ENCODE measurements at places on chromosomes 6 and 20.
A peak's percentile ranks its signal among the peaks of the same experiment; 100 is the strongest.

- DNase-seq: no peak
Measured at GRCh38 chr6:82436740-82437139, 73.1 kb downstream of the TPBG start.

- DNase-seq: peak; percentile 31
Measured at GRCh38 chr20:53001498-53002301, 29.5 kb downstream of the TSHZ2 start.

GRCh38 chr6:147390909-147391536, 117.5 kb upstream of the SAMD5 start:
- DNase-seq: no peak

GRCh38 chr6:150025201-150025917, at the start of gene RAET1L:
TSS of gene RAET1L (minus strand) at chr6:150025532. CDS start at chr6:150025471, 61 bp downstream.
- DNase-seq: no peak

DNA sequence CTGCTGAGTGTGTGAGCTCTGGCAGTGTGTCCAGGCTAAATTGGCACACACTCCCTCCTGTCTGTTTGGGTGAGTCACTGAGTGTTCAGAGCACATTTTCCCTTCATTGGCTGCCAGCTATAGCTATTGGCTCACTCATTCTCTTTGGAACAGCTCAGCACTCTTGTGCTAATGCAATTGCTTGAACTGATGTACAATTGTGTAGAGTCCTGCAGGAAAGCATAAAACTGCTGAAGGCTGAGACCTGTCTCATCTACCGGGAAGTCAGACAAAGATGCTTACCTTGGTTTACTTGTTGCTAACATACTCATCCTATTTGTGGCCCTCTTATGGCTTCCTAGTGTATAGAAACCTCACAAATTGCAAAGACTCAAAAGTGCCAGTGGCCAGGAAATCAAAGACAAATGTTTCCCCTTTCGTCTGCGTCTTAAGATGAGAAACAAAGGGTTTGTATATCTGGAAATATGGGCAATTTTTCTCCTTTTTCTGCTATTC, 351.0 kb downstream of the BCKDHB start:
- DNase-seq: no peak

DNA sequence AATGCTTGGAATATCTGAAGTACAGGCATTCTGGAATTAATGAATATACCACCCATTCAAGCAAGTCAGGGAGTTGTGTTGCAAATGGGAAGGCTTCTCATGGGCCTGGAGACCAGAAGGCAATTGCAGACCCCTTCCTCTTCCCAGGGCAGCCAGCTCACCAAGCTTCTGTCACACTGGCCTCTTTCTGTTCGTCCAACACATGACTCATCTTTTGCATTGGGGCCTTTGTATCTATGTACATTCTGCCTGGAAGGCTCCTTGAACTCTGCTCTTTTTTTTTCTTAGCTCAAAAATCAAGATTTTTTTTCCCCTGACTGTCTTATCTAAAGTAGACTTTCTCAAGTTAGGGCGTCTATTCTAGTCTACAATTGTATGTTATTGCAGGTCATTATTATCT, 132.9 kb upstream of the MYLIP start:
- no peak for DNase-seq

DNA sequence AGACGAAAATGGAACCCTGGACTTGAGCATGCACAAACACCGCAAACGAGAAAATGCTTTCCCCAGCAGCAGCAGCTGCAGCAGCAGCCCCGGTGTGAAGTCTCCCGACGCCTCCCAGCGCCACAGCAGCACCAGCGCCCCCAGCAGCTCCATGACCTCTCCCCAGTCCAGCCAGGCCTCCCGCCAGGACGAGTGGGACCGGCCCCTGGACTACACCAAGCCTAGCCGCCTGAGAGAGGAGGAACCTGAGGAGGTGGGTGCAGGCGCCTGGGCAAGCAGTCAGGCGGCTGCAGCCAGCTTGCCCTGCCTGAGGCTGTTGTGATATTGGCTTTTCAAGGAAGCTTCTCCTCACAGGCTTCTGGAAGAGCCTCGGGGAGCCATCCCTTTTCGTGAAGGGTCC, 35.8 kb upstream of the PCMTD2 start:
- no peak for DNase-seq

- DNase-seq: no peak
Measured at GRCh38 chr6:100913400-100914276, 32.5 kb upstream of the ASCC3 start.

DNA sequence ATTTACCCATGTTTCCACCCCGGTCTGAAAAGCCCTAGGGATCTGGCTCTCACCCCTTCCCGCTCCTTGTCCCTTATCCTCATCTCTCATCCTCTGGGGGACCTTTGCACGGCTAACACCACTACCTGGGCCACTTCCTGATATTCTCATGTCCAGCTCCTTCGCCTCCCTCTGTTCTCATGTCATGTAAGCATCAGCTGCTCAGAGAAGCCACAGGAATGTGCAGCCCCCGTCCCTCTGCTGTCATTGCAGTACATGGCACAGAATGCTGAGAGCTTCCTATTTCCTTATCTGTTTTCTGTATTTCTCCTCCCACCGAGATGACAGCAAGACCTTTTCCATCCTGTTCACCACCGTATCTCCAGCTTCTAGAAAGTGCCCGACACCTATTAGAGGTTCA, 102.4 kb downstream of the MTHFD1L start:
- no peak for DNase-seq

DNA sequence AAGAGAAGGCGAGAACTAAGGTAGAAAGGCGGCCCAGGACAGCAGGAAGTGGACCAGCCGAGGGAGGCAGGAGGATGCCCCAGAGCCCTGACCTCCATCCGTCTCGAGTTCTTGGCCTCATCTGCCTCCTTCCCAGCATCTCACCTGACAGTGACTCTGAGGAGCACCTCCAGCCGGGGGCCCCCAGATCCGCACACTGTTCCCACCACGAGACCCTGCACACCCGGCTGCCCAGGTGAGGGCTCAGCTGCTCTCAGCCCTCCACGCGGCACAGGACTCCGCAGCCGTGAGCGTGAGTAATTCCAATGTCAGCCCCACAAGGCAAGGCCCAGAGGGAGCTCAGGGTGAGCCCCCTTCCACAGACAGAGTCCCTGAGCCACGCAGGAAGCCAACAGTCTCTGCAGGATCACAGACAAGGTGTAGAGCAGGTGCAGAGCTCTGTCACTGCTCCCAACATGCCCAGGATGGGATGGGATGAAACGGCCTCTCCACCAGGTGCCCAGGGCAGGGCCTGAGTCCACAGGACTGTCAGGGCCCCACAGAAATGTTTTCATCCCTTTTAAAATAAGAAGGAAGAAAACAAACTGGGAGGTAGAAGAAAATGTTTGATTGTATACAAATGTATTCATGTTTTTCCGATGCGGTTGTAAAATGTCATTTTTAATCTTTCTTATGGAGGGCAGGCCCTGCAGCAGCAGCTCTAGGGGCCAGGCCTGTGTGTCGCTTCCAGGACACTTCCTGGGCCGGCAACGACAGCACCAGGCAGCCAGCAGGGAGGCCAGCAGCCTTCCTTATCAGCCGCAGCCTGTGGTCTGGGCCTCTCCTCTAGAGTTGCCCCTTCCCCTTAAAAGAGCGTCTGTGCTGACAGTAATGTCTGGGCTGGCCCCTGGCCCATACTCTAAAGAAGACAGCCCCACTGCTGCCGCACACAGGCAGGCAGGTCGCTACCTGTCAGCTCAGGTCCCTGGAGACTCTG, 66.9 kb downstream of the DLL1 start:
- DNase-seq: no peak

GRCh38 chr6:154297210-154297609, 59.4 kb downstream of the IPCEF1 start:
- no peak for DNase-seq
